H1 (cell line): ENCODE measurements at places on chromosomes 12 and 14. TPM values are rescaled to one million over a fixed set of nuclear protein-coding genes. Genes with fewer than 3 reads are reported as not detected.
A peak's percentile ranks its signal among the peaks of the same experiment; 100 is the strongest.

The SMOC1 gene
- 1.6 and 2.4 TPM in 2 replicates for total RNA-seq

The KCNJ8 gene
- 0.96 and 1.4 TPM in 2 replicates for total RNA-seq

The ZNF839 gene
- total RNA-seq, result 8.3 and 9.4 TPM in 2 replicates

The LMNTD1 gene
- total RNA-seq, result not detected in 2 replicates

GRCh38 chr12:98845957-98846356 lies 200.9 kb downstream of the APAF1 start:
- H3K4me3 ChIP-seq, result no peak overlapping the region
- no peaks in the 10 kb centered on the region for H3K27me3 ChIP-seq
- no peaks in the 10 kb centered on the region; the same call in 1 of the 2 replicates for H3K4me1 ChIP-seq

GRCh38 chr14:94128216-94128839 lies 1.1 kb downstream of the IFI27L2 start:
- no peak overlapping the region for H3K27ac ChIP-seq
- H3K4me3 ChIP-seq, result 0 out of 2 replicates have a peak overlapping the region, but pooled peaks have one; percentile 54
- no peaks in the 10 kb centered on the region; the same call in 1 of the 2 replicates for H3K27me3 ChIP-seq
- peak; percentile 44 for DNase-seq
- H3K36me3 ChIP-seq, result no peaks in the 10 kb centered on the region

DNA sequence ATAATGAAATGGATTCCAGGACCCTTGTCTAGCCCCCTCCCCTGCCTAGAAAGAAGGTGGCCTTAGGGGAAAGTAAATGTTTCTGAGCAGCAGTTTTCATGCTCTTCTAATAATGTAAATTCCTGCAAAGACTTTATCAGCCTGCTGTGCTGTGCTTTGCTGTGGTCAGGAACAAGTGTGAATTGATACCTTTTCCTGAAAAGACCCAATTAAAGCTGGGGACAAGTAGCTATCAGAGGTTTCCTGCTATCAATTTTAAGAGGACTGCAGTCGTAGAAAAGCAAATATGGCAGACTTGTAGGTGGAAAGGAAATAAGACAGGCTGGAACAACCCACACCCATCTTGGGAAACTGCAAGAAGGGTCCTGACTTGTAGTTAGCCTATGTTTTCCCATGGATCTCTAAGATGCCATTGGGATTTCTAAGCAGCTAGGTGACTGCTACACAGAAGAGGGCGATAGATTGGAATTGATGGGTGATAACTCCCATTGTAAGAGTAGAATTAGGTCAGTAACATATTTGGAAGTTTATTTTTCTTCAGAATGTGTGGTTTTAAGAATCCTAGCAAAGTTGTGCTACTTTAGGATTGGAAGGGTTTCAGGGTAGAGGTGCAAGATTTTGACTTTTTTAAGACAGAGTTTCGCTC lies 3.1 kb downstream of the DYNLL1 start:
- no peak overlapping the region for H3K4me3 ChIP-seq
- H3K27me3 ChIP-seq, result no peaks in the 10 kb centered on the region
- H3K36me3 ChIP-seq, result peaks cover 4% of the 10 kb centered on the region; the same call in 1 of the 2 replicates
- H3K27ac ChIP-seq, result no peak overlapping the region
- DNase-seq, result no peak
- peaks cover 6% of the 10 kb centered on the region; the same call in 1 of the 2 replicates for H3K4me1 ChIP-seq

GRCh38 chr12:15453613-15454012 lies 131.3 kb downstream of the PTPRO start:
- no peaks in the 10 kb centered on the region for H3K4me1 ChIP-seq
- H3K27me3 ChIP-seq, result no peaks in the 10 kb centered on the region
- no peak overlapping the region for H3K4me3 ChIP-seq
- no peaks in the 10 kb centered on the region for H3K36me3 ChIP-seq
- no peak overlapping the region for H3K27ac ChIP-seq

DNA sequence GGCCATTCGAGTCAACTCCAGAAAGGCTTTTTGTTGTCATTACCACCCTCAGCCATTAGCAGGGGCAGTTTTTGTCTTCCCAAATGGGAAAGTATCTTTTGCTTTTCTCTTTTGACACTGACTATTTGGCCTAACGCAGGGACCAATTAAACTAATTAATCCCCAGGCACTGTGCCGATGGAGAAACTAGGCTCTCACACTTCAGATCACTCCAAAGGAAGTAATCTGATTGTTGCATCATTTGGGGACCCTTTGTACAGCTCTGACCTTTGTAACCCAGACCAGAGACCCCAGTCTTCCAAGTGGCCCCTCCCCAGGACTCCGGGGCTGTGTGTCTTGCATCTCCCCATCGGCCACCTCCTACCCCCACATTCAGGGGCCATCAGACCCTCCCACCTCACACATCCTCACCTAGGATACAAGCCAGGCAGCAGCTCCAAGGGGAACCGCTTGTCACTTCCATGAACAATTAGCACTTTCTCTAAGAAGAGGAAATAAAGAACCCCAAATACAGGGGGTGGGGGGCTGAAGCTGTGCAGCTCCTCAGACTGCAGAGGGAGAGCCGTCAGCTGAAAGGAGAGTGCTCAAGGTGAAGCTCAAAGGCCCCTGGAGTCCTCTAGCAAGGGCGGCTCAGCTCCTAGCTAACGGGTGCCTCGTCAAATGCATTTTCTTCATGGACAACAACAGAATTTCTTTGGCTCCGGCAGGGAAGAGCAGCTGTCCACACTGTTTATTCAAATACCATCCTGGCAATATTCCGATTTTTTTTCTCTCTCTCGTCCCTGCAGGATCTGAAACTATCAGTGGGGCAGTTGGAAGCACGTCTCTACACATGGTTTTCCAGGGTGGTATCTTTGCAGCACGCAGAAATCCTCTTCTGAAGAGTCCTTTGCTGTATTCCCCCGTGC lies 64.3 kb upstream of the DIO3 start:
- no peak overlapping the region for H3K27ac ChIP-seq
- H3K36me3 ChIP-seq, result no peaks in the 10 kb centered on the region
- no peaks in the 10 kb centered on the region for H3K27me3 ChIP-seq
- DNase-seq, result no peak
- no peak overlapping the region for H3K4me3 ChIP-seq
